ENCODE measurements at places on chromosomes 4 and X. TPM values are rescaled to one million over a fixed set of nuclear protein-coding genes. Genes with fewer than 3 reads are reported as not detected.

Gene FGD1
- 0.46 TPM for total RNA-seq

Gene ARAP2
- total RNA-seq, result 96.5 TPM

Gene CSAG1
- total RNA-seq, result not detected

Gene CASP3
- total RNA-seq, result 48.9 TPM

Gene DMD
- total RNA-seq, result 4.6 TPM

- DNase-seq, result no peak
These were observed 28.5 kb downstream of the SLC25A4 start for GRCh38 chr4:185171373-185172071.

- no peak for DNase-seq
These were observed 74.7 kb downstream of the PPARGC1A start for GRCh38 chr4:23814996-23815660.

DNA sequence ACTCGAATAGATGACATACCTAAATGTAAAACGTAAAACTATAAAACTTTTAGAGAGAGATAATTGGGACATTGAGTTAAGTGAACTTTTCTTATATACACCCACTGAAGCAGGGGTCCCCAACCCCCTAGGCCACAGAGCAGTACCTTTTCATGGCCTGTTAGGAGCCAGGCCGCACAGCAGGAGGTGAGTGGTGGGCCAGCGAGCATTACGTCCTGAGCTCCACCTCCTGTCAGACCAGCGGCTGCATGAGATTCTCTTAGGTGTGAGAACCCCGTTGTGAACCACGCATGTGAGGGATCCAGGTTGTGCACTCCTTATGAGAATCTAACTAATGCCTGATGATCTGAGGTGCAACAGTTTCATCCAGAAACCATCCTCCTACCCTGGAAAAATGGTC, 114.8 kb downstream of the HMX1 start:
- no peak for DNase-seq

DNA sequence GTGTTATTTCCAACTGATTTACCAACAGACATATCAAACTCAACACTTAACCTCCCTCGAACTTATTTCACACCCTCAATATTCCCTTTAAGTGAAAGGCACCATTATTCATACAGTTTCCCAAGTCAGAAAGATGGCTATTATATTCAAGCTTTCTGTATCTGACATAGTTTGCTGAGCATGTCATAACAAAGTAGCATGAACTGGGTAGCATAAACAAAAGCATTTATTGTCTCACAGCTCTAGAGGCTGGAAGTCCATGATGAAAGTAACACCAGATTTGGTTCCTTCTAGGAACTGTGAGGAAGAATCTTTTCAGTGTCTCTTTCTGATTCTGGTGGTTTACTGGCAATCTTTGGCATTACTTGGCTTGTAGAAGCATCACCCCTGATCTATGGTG, 1388.6 kb downstream of the TECRL start:
- no peak for DNase-seq

- no peak for DNase-seq
These were observed 780.7 kb downstream of the PCDH18 start for GRCh38 chr4:136751556-136751955.

DNA sequence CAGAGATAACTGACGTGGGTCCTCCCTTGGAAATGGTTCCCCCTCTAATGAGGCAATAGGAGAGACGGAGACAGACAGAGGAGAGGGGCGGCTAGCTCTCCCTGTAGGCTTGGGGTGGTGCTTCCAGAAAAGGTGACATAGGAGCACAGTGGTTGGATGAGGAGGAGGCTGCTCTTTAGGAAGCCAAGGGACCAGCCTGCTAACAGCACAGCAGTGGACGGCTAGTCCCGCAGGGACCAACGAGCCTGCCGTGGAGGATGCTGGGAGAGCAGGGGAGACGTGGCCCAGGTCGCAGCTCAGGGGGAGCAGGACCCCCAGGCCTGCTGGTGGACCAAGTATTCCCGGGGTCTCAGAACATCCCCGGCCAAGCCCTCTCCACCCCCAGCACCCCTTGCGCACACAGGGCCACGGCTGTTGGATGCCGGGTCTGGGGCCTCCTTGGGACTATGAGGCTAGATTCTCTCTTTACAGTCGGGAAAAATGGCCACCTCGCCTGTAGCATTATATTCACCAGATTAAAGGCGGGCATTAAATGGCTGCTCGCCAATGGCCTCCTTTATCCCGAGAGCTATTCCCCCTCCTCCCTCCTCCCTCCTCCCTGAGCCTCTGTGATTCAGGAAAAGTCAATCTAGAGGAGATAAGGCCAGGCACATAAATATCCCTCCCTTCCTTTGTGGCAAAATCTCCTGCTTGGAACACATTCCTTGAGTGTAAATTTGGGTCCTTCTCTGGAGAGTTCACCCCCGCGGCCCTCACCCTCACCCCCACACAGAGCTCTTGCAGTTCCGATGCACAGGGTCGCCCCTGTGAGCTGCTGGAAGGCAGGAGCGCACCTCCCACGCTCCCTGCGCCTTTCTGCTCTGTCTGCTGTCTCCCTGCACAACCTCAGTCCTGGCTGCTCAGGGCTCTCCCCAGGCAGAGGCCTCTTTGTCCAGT, 30.5 kb upstream of the NSG1 start:
- DNase-seq, result no peak

DNA sequence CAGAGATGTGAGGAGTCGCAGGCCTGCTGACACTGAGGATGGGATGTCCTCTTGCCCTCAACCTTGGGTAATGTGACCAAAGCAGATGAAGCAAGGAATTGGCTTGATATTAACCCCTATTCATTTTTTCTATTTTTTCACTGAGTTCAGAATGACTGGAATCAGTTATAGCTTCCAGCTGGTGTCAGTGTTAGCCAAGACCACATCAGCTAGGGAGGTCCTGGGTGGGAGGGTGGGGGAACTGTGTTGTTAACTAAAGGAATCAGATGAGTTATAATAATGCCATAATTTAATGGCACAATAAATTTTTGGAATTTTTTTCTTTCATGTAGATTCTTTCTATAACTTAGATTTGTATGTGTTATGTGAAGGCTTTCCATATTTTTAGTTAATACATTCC, 91.9 kb downstream of the EGF start:
- no peak for DNase-seq
